Stimulated activated CD4-positive, alpha-beta T cell treated with anti-CD3 and anti-CD28 coated beads, Interleukin-15, amount 100 ng/mL, for 1 hour (primary cell): ENCODE measurements at places on chromosomes 11 and 22.

- no peak for DNase-seq
Observed at GRCh38 chr11:114221037-114221436, 75.2 kb upstream of the NNMT start.

- no peak for DNase-seq
Observed at GRCh38 chr11:113152500-113152899, 161.9 kb upstream of the TTC12 start.

DNA sequence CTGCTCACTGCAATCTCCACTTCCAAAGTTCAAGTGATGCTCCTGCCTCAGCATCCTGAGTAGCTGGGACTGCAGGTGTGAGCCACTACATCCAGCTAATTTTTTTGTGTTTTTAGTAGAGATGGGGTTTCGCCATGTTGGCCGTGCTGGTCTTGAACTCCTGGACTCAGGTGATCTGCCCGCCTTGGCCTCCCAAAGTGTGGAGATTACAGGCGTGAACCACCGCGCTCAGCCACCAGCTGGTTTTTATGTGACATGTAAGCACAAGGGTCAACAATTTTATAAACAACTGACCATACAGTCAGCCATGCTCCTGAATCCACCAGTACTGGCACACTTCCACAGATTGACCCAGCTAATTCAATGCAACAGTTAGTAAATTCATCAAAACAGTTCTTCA, 526.3 kb upstream of the LRRC4C start:
- DNase-seq = no peak

GRCh38 chr11:57638005-57638781, 11.5 kb downstream of the YPEL4 start:
- no peak for DNase-seq

DNA sequence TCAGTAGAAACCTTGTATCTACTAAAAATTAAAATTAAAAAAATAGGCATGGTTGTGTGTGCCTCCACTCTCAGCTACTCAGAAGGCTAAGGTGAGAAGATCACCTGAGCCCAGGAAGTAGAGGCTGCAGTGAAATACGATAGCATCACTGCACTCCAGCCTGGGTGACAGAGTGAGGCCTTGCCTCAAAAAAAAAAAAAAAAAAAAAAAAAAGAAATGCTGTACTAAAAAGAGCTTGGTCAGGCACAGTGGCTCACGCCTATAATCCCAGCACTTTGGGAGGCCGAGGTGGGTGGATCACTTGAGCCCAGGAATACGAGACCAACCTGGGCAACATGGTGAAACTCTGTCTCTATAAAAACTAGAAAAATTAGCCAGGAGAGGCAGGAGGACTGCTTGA, 36.5 kb downstream of the SBF2 start:
- DNase-seq = no peak

- DNase-seq = no peak
Observed at GRCh38 chr22:48863965-48864528, 963.6 kb downstream of the BRD1 start.

- no peak for DNase-seq
Observed at GRCh38 chr22:45884201-45885062, 92.5 kb downstream of the WNT7B start.

GRCh38 chr11:1269957-1270356, 39.5 kb downstream of the TOLLIP start:
- DNase-seq = no peak

DNA sequence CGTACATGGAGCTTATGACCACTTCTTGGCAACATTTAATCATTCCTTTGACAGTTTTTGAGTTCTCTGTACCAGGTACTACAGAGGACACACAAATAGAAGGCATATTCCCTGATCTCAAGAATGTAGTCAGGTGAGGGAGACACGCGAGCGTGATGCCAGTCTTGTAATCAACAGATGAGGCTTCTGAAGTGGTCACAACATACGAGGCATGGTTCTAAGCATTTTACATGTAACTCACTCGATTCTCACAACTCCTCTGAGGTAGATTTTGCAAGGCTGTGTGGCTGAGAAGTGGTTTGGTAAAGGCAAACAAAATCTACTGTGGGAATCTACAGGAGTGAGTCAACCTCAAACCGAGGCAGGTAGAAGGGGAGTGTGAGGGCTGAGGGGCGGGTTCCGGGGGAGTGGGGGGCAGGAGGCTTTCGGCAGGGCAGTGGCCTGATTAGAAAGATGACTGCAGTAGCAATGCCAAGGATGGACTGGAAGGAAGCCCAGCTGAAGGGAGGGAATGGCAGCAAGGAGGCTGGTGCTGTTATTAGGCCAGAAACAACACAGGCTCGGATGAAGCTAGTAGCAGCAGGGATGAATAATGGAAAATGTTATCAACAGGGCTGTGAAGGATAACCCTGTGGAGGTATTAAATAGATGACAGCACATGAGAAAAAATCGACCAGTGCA, 63.8 kb downstream of the ST14 start:
- DNase-seq = no peak

DNA sequence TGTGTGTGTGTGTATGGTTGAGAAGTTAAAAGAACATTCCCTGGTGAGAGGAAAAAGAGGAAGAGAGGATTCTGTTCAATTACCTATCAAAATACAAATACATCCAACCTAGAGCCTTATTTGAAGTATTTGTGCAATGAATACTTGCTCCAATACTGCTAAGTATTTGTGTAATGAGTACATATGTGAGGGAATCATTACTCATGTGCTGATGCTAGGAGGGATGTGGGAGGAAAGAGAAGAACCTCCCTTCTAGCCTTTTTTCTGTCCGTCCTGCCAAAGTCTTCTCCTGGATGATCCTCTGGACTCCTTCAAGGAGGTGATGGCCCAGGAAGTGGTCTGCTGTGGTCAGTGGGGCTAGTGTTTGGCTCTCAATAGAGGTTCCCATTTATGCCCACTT, 36.0 kb upstream of the ACCSL start:
- DNase-seq = no peak

- no peak for DNase-seq
Observed at GRCh38 chr11:115869780-115870431, 365.7 kb upstream of the CADM1 start.

DNA sequence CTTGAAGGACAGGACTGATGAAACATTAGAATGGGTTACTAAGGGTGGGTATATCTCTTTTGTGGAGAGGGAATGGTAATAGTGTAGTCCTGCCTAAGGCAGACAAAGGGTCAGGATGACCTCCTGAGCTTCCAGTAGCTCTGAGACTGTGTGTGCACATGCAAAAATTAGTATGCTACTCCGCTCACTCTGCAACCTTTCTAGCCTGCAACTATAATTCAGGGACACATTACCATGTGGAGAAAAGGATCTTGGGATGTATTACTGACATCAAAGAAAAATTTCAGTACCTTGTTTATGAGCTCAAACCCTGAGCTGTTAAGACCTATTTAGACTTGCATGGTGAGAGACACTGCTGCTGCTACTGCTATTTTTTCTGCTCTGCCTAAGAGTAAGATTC, 25.4 kb downstream of the LARGE2 start:
- DNase-seq = no peak

GRCh38 chr11:92653454-92653853, 316.0 kb upstream of the MTNR1B start:
- DNase-seq = no peak

DNA sequence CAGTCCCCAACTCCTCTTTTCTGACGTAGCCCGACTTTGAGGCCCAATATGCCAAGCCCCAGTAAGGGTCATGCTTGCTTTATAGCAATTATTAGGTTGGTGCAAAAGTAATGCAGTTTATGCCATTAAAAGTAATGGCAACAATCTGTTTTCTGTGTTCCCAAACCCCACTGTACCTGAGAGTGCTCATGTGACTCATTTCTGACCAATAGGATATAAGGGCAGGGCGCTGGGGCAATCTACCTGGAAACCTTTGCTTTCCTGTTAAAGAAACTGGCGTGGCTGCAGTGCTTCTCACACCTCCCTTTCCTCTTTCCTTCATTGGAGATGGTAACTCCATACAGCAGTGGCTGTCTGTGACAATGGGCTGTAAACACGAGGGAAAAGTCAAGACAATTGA, 78.9 kb upstream of the MPPED2 start:
- DNase-seq = no peak

GRCh38 chr22:35921777-35922176, 106.8 kb downstream of the RBFOX2 start:
- no peak for DNase-seq

DNA sequence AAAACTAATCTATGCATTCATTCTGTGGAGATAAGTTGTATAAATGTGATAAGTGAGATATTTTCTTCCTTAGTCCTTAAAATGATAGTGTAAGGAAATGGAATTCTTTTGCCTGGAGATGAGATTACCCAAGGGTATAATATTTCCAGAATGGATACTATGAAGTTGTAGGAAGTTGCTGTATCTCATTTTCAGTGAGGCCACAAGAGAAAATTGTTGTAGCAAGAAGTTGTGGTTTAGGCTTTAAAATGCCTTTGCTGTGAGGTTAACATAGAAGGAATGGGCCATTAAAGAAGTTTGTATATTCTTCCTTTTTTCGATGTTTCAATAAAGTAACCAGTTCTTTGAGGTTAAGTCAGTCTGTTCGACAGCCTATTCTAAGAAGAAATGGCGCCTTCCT, 50.7 kb upstream of the LIN7C start:
- DNase-seq = no peak

DNA sequence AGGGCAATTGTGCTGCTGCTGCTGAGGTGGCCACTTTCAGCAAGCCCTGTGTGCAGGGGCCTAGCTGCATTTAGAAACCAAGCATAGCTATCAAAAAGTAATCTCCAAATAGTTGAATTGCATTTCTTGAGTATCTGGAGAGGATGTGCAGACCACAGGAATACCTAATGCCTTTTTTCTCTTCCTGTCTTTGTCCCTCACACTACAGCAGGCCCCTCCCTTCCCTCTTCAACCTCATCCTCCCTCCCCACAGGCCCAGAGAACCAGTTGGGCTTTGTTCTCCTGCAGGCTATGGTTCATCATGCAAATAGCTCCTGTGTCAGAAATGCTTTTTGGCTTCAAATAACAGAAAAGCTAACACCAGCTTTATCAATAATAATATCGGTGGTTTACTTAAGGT, 47.7 kb downstream of the DKK3 start:
- DNase-seq = no peak

GRCh38 chr11:63920126-63920938, 3.4 kb upstream of the RCOR2 start:
- no peak for DNase-seq

- no peak for DNase-seq
Observed at GRCh38 chr11:19866521-19866920, 153.9 kb downstream of the NAV2 start.

GRCh38 chr11:103453915-103454709, 344.9 kb downstream of the DYNC2H1 start:
- DNase-seq = no peak

- DNase-seq = no peak
Observed at GRCh38 chr11:75522286-75523044, 3.3 kb downstream of the GDPD5 start.

- no peak for DNase-seq
Observed at GRCh38 chr11:36057379-36058042, 113.6 kb downstream of the LDLRAD3 start.

GRCh38 chr11:71446942-71447688, 1.1 kb downstream of the DHCR7 start:
- DNase-seq = no peak

- DNase-seq = no peak
Observed at GRCh38 chr11:9160166-9160565, 68.8 kb upstream of the SCUBE2 start.

DNA sequence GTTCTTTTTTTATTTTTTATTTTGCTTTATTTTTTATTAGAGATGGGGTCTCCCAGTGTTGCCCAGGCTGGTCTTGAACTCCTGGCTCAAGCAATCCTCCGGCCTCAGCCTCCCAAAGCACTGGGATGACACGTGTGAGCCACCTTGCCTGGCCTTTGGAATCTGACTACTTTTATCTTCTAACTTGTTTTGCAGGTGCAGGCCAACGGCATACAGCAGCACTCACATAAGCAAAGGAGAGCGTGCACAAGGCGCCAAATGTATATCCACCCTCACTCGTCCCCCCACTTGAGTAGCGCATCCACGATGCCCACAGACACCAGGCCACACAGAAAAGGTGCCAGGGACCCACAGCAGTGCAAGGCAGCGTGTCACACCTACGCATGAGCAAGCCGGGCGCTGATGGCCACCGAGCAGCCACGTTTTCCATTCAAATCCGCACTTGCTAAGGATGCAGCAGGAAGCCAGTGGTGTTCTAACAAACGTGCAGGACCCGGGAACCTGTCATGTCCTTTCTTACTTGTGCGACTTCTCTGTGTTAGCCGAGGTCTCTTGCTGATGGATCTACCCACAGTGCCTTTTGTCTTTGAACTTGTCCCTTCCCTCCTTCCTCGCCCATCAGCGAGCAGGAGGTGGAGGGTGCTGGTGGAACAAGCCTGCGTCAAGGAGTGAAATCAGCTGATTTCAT, 5.9 kb downstream of the ASCL2 start:
- no peak for DNase-seq

- DNase-seq = no peak
Observed at GRCh38 chr11:64306876-64307622, 1.7 kb downstream of the ESRRA start.

DNA sequence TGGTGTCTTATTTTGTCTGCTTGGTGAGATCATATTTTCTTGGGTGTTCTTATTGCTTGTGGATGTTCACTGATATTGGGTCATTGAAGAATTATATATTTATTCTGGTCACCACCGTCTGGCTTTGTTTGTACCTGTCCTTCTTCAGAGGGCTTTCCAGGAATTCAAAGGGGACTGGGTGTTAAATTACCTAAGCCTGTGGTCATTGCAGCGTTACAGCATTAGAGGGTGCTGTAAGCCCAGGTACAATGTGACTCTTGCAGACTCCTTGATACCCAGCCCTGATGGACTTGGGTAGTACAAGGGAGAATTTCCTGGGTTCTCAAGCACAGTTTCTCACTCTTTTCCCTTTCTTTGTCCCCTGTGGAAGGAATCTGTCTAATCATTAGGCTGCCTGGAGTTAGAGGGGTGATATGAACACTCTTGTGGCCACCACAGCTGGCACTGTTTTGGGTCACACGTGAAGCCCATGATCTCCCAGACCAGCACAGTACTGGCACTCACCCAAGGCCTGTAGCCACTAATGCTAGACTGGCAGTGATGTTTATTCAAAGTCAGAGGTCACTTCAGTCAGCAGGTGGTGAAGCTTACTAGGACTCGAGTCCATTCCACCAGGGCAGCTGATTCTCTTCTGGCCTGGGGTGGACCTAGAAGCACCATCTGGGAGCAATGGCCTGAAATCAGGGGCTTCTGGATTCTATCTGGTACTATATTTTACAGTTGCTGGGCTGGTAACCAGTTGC, 56.1 kb upstream of the NARS2 start:
- no peak for DNase-seq

GRCh38 chr11:36251823-36252222, 37.4 kb downstream of the COMMD9 start:
- no peak for DNase-seq
